ENCODE measurements at places on chromosomes 2 and 18.

DNA sequence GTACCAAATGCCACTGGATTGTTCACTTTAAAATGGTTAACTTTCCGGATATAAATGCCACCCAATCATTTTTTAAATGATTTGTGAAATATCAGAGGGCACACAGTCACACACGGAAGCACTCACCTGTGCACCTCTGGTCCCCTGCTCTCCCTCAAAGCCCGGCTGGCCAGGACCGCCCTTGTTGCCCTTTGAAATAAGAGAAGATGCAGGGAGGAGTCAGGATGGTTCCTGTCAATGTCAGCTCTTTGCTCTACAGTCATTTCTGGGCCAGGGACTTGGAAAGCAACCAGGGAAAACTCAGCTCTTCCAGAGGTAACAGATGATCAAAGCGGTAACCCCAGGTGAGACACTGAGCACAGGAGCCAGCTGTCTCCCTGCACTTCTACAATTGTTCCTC is 60.7 kb downstream of the COL6A3 start:
- no peak for DNase-seq

GRCh38 chr2:162473-163382 is 101.1 kb downstream of the SH3YL1 start:
- no peak for DNase-seq

GRCh38 chr2:170715062-170715931 is at the start of gene SP5:
Gene SP5, plus strand, starts transcription at chr2:170715337. Its CDS starts 176 bp downstream, at chr2:170715513.
- DNase-seq: peak; percentile 89

GRCh38 chr2:164710837-164711765 is 89.8 kb upstream of the GRB14 start:
- DNase-seq: no peak

GRCh38 chr2:28601616-28602015 is 105.8 kb downstream of the PLB1 start:
- no peak for DNase-seq

- DNase-seq: no peak
Observed at GRCh38 chr2:33706410-33706809, 107.3 kb upstream of the FAM98A start.

DNA sequence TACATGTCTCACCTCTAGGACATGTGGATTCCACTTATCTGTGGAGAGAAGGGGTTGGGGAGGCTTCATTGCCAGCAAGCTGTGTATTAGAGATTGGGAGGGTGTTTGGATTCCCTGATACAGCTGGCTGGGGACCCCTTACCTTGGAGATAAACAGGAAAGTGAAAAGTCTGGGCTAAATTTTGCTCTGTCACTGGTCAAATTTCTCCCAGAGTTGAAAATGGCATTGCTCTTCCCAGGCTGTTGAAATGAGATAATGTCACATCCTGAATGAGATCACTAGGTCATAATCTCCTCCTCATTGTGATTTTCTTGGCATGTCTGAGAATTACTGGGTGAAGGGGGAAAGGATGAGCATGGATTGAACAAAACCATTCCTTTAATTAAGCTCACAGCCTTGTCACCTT is 265.0 kb upstream of the PARD3B start:
- DNase-seq: no peak

GRCh38 chr2:207697411-207697810 is 14.0 kb upstream of the CCNYL1 start:
- DNase-seq: no peak

GRCh38 chr2:18703555-18703954 is 114.2 kb upstream of the NT5C1B start:
- no peak for DNase-seq

DNA sequence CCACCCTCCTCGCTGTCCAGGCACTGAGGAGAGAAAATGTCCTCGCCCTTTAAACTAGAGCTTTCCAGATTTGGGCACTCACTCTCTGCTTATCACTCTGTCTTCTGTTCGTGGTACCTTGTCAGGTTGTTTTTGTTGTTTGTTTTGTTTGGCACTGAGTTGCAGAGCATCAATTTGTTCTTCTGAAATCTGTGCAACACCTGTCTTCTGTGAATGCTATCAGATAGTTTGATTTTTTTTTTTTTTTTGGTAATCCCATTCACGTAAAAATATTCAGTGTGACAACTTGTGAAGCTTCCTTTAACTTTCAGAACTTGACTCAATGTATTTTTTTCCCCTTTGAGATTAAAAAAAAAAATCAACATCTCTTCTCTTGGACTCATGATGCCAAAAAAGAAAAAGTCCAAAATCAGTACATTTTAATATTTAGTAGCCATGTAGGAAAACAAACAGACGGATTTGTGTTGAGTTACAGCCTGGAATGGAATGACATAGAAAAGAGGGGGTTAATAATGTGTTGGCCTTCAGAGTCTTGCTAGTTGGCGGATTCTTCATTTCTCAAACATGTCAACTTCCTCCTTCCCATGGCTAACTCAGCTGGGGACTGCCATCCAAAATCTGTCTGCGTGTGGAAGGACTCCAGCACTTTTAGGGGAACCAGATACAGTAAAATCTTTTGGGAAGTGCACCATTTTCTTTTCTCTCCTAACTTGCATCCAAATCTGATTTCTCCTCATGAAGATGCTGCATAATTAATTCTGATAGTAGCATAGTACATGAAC is 1.6 kb downstream of the TMEM178A start:
- no peak for DNase-seq

DNA sequence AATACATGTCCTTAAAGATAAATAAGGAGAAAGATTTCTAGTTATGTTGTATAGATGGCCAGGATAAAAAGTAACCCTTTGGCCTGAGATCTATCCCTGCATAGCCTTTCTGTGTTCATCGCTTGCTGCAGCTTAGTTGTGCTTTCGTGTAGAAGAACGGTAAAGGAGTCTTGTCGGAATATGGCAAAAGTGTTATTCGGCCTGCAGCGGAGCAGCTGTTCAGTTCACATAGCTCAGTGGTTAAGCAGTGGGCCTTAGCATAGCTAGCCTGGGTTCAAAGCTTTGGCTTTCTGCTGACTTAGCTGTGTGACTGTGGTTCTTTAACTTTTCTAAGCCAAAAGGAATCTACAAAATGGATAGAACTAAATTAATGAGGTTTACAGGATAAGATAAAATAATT is 55.4 kb downstream of the MALT1 start:
- DNase-seq: no peak

GRCh38 chr2:178106053-178106452 is 6.2 kb upstream of the RBM45 start:
- no peak for DNase-seq

DNA sequence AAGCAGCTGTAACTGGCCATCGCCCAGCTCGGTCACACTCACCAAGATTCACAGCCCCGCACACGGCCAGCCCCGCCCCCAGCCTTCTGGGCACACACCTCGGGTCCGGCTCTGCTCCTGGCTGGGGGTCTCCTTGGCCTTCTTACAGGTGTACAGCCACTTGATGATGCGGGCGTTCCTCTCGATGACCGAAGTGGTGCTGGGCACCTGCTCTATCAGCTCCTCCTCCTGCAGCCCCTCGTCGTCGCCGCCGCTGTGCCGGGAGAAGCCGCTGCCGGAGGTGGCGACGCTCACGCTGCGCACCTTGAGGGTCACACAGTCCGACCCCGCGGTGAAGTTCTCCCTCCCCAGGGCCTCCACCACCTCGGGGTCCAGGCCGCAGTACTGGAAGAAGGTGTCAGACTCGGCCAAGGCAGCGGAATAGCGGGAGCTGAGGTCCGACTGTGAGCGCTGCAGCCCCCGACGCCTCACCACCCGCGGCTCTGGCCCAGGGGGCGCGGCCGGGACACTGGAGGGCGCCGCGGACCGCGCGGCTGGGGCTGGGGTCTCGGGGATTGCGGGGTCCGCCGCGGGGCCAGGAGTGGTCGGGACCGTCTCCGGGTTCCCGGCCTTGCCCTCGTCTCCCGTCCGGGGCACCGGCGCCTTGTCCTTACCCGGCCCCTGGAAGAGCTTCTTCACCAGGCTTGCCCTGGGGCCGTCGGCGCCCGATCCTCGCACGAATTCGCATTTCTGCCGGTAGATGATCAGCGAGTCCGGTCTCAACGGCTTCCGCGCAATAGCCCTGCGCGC is 769 bp downstream of the FAM110C start:
- DNase-seq: no peak

DNA sequence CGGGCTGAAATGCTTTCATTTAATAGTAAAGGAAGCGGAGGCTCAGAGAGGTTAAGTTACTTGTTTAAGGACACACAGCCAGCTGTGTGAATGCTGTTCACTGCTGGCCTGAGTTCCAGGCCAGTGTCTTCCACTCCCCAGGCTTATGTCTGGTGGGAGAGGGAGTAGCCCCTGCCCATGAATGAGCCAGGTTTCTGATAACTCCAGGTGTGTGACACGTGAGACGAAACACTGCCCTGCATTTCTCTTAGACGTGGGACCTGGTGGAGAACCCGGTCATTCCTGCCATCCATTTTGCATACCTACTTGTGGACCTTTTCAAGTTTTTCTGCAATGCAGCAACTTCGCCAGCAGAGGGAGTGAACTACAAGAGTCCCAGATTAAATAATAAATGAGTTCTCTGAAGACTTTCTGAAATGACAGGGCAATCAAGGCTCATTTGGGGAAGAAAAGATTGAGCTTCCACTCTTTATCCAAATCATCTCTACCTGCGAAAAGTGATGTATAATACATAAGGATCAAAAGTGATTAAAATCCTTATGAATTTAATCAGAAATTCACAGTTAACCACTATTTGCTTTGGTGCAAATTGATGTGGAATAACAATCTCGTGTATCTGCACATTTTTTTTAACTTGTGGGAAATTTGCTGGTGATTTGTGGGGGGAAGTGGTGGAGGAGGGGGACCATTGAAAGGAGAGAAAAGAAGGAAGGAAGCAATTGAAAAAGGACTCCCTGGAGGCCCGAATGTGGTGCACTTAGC is 79.4 kb upstream of the ASB18 start:
- peak; percentile 37 for DNase-seq

DNA sequence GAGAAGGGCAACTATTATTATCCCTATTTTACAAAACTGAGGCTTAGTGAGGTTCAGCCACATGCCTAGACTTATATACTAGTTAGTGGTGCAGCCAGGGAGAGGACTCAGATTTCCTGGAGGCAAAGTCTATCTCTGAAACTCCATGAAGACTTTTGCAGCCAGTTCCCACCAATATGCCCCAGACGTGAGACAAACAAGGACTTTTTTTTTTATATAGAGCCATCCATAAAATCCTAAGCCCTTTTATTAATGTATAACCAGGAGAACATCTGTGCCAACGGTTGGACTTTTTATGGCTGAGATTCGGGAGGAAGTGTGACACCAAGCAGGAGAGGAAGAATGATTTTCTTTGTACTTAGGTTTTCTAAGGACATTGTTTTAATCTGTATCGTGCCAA is 29.9 kb downstream of the LIPG start:
- no peak for DNase-seq

DNA sequence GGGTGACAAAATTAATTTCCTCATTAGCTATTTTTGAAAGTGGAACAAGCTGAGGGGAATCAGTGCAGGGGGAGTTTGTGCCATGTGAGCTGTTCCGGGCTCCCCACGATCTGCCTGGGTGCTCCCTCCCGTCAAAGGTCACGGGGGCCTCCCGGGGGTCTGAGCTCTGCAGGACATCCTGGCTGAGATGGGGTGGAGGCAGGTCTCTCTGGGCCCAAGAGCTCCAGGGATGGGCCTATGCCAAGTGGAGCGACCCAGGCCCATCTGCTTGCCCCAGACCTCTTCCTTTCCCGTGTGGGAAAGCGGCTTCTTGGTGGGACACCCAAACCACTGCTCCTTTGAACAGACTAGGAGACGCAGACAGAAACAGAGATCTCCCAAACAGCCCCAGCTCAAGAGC is 143.3 kb upstream of the ID2 start:
- DNase-seq: no peak

DNA sequence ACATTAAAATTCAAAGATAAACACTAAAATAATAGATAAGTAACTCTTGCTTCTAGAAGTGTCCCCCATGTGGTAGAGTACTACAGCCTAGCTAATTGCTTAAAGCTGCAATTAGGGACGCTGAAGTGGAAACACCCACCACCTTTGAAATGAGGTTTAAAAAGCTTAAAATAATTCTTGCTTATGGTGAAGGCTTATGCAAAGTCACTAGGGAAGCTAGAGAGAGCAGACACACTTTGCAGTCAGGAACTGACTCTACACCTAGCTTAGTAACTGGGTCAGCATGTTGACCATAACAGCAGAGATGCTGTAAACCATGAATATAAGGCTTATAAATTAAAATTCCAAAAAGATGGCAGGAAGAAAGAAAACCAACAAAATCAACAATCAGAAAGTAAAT is 65.4 kb upstream of the DSG1 start:
- DNase-seq: no peak

DNA sequence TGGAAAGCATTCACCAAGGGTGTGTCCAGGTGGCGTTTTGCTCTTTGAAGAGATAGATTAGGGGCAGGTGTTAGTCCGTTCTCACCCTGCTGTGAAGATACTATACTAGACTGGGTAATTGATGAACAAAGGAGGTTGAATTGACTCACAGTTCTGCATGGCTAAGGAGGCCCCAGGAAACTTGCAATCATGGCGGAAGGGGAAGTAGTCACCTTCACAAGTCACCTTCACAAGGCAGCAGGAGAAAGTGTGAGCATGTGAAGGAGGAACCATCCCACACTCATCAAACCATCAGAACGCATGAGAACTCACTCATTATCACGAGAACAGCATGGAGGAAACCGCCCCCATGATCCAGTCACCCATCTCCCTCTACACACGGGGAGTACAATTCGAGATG is 135.7 kb upstream of the NFATC1 start:
- DNase-seq: no peak

GRCh38 chr2:194815475-194815874 is 841.6 kb upstream of the SLC39A10 start:
- DNase-seq: no peak

GRCh38 chr2:156380117-156380645 is 47.7 kb upstream of the NR4A2 start:
- peak; percentile 51 for DNase-seq

GRCh38 chr2:111173856-111174255 is 53.1 kb downstream of the BCL2L11 start:
- DNase-seq: no peak

DNA sequence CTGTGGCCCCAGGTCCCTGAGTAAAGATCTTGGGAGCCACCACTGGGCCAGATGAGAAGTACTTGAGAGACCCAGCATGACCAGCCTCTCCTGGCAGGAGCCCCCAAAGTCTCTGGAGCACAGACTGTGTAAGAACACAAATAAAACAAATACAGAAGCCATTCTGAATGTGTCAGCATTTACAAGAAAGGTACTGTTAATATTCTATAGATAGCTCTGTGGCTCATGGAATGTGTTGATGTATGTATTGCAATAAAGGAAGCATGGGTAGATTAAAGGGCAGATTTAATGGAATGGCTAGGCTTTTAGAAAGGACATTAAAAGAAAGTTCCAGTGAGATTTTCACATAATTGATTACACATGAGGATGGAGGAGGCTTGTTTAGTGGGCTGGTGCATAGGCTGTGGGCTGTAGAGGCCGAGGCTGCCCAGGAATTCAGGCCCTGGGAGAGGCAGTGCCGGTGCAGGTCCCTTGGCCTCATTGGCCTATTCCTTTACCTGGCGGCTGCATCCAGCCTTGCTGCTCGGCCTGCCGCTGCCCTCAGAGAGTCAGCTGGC is 127.7 kb upstream of the DLX2 start:
- DNase-seq: no peak

DNA sequence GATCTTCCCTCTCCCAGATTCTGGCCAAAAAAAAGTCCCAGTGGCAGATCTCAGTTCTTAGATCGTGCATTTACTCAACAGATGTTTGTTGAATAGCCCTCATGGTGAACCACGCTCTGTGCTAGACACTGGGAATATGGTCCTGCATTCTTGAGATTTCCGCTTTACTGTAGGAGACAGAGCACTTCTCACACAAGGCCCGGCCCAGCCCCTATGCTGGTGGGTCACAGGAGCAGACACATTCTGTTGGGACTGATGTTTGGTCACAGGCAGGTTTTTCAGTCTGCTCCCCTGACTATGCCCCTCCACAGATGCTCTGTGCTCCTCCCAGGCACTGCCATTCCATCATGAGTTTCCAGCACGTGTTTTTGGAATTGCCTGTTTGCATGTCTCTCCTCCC is 110.9 kb downstream of the RAPGEF4 start:
- no peak for DNase-seq

All from NCI-H226 (cell line).